H9 (cell line): ENCODE measurements at places on chromosomes 3 and 15.

- no peaks in the 10 kb centered on the region for H3K27me3 ChIP-seq
- H3K4me3 ChIP-seq: no peak overlapping the region
- no peaks in the 10 kb centered on the region; the same call in 1 of the 3 replicates for H3K36me3 ChIP-seq
- no peak overlapping the region for H3K27ac ChIP-seq
These were observed 32.7 kb downstream of the CHL1 start for GRCh38 chr3:229183-229661.

DNA sequence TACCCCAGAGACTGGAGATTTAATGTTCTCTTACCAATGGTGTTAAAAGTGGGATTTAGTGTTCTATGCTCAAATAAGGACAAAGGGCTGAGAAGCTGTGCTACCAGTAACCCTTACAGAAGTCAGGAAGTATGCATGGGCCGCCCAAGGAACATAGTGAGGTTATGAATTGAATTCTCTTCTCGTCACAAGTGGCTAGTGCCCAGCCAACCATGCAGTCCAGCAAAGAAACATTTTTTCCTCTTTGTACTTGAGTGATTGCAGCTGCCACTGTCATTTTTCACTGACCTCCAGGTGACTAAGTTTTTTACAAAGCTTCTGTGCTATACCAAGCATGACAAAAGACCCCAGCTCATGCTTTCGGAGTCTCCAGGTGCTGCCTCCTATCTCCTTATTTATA is 110.6 kb upstream of the DCBLD2 start:
- H3K4me3 ChIP-seq: no peak overlapping the region
- H3K36me3 ChIP-seq: no peaks in the 10 kb centered on the region
- DNase-seq: no peak
- H3K27ac ChIP-seq: no peak overlapping the region

DNA sequence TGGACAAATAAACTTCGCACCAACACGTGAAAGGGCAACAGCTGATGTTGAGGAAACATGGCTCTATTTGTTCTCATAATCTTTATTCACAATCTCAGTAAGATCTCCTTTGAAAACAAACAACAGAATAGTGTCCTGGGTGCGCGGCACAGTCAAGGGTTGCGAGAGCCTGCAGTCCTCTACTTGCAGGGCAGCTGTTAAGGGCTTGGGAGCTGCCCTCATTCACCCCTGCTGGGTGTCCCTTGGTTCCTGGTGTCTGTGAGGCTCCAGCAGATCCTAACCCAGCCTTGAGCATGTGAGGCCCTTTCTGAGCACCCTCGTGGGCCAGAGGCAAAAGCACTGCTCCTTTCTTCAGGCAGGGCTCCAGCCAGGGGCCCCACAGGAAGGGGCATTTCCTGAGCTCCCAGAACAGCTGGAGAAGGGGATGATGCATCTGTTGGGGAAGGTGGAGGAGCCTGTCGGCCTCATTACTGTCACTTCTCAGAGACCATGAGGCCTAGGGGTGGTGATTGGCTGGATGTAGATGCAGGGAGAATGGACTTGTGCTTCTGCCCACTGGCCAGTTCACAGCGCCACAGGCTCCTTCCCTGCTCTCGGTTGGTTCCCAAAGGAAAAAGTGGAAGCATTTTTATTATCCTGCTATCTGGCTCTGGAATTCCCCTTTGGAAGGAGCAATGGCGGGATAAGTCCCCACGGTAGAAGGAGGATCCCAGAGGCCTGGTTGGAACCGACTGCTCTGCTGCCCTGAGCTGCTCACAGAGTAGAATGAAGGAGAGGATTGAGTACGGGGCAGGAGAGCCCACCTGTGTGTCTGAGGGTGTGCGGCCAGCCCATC is 51.9 kb upstream of the KLF13 start:
- H3K4me3 ChIP-seq: no peak overlapping the region
- H3K36me3 ChIP-seq: no peaks in the 10 kb centered on the region
- no peaks in the 10 kb centered on the region for H3K4me1 ChIP-seq
- DNase-seq: peak; percentile 23
- no peak overlapping the region for H3K27ac ChIP-seq
- no peaks in the 10 kb centered on the region for H3K27me3 ChIP-seq

DNA sequence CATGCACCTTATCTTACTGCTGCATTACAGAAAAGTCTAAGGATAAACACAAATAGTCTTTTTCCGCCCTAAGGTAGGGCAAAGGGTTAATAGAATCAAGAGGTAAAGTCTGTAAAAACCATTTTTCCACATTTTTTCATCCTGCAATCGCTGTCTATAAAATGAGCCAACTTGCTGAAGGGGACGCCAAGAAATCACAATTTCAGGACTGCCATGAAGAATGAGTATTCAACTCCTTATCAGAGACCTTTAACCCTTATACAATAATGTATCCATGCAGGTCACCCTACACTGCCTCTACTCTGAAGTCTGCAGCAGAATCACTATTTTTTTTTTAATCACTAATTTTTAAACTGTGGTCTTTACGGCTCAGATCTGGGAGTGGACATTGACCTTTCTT is 1.1 kb upstream of the DNAJC13 start:
- DNase-seq: no peak
- H3K27ac ChIP-seq: no peak overlapping the region
- no peaks in the 10 kb centered on the region for H3K4me1 ChIP-seq
- peak overlapping the region; percentile 99 for H3K4me3 ChIP-seq

- H3K4me1 ChIP-seq: no peaks in the 10 kb centered on the region
- no peaks in the 10 kb centered on the region for H3K27me3 ChIP-seq
- DNase-seq: no peak
- no peak overlapping the region for H3K27ac ChIP-seq
- H3K36me3 ChIP-seq: no peaks in the 10 kb centered on the region
These were observed 34.3 kb upstream of the ADCY5 start for GRCh38 chr3:123483146-123483545.
